ENCODE measurements at places on chromosomes 6 and 20.

DNA sequence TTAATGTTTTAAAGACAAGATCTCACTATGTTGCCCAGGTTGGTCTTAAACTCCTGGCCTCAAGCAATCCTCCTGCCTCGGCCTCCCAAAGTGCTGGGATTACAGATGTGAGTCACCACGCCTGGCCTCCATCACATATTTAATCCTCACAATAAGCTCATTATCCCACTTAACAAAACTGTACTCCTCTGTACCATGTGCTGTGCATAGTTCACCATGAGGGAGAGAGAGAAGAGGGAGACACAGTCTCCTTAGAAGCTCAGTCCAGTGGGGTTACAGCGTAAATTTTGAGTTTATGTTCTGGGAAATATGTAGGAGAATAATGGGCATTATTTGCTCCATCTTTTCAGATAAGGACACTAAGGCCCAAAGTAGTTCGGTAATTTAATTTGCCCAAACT is 7.9 kb upstream of the CPNE5 start:
- DNase-seq: no peak

GRCh38 chr6:25998379-25998778 is 35.8 kb downstream of the TRIM38 start:
- no peak for DNase-seq

GRCh38 chr20:45368221-45368980 is 5.4 kb downstream of the SYS1 start:
- DNase-seq: no peak

- peak; percentile 38 for DNase-seq
Measured at GRCh38 chr6:1916334-1917070, 306.8 kb downstream of the FOXC1 start.

- peak; percentile 50 for DNase-seq
Measured at GRCh38 chr6:84976526-84977362, 212.3 kb upstream of the TBX18 start.

DNA sequence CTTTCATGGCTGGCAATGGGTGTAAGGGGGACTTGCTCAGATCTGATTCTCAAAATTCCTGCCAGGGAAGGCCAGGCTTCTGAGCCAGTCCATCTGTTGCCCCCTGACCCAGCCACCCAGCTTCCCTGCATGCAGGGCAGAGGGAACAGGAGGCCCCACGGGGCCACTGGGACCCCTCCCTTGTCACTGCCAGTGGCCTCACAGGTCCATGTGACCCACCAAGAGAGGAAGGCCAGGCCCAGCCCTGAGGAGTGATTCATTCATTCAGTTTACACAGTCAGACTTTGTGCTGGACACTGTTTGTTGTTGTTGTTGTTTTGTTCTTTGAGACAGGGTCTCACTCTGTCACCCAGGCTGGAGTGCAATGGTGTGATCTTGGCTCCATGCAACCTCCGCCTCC is 39.5 kb downstream of the UBE2V1 start:
- no peak for DNase-seq

DNA sequence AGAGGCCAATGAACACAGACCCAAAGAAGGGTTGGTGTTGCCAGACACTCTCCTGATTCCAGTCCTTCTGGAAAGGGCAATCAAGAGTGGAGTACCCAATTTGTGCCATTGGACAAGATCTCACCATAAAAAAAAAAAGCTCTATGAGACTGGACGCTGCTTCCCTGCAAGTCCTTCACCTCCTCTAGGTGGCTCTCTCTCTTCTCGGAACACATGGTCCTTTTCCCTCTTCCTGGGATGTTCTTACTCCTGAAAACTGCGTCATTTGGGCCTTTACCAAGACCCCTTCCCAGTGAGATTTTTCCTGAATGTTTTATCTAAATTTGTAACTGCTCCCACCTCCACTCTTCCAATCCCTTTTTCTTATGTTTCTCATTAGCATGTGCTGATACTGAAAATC is 280.8 kb downstream of the FOXA2 start:
- DNase-seq: no peak

GRCh38 chr6:5501837-5502236 is 240.5 kb downstream of the FARS2 start:
- no peak for DNase-seq

- DNase-seq: no peak
Measured at GRCh38 chr6:109284675-109285074, 97.6 kb downstream of the CD164 start.

GRCh38 chr20:35773154-35773751 is 1.4 kb downstream of the PHF20 start:
- no peak for DNase-seq

GRCh38 chr20:1370548-1371110 is 22.2 kb downstream of the FKBP1A start:
- no peak for DNase-seq

- DNase-seq: no peak
Measured at GRCh38 chr6:105526225-105526872, 123.5 kb upstream of the PREP start.

- no peak for DNase-seq
Measured at GRCh38 chr20:45254383-45255262, at the start of gene SLPI. TSS of gene SLPI (minus strand) at chr20:45254564. CDS start at chr20:45254543, 21 bp downstream.

GRCh38 chr20:38073307-38074071 is 39.9 kb downstream of the RPRD1B start:
- DNase-seq: peak; percentile 66

- peak; percentile 10 for DNase-seq
Measured at GRCh38 chr6:14396826-14397517, 279.4 kb downstream of the CD83 start.

- DNase-seq: no peak
Measured at GRCh38 chr6:139584599-139584998, 210.2 kb upstream of the CITED2 start.

- DNase-seq: no peak
Measured at GRCh38 chr6:116666869-116667268, 1.7 kb downstream of the ZUP1 start.

DNA sequence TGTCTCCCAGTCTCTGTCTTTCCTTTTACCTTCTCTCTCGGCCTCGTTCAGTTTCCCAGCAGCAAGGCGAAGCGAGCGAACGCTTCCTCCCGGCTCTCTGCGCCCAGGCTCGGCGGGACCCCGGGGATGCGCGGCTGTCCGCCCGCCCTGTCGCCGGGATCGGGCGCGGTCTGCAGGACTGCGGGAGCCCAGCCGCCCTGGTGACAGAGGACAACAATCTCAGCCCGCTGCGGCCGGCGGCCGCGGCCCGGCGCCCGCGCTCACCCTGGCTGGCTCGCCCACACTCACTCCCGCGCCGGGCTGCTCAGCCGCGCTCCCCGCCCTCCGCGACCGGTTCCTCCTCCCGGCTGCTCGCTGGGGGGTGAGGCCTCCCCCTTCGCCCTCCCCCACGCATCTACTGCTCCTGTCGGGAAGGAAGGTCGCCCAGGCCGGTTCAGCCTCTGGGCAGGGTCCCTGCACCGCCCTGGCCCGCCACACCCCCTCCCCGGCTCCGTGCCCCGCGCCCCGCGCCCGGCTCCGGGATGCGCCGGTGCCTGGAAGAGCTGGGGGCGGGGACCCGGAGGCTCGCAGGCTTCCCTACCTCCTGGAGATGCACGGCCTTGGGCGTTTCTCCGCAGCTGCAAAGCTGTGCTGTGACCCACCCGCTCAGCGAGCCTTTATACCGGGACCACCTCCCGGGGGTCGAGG is 410 bp downstream of the SYNE1 start:
- no peak for DNase-seq

- no peak for DNase-seq
Measured at GRCh38 chr6:111872401-111873177, 663 bp downstream of the FYN start.

DNA sequence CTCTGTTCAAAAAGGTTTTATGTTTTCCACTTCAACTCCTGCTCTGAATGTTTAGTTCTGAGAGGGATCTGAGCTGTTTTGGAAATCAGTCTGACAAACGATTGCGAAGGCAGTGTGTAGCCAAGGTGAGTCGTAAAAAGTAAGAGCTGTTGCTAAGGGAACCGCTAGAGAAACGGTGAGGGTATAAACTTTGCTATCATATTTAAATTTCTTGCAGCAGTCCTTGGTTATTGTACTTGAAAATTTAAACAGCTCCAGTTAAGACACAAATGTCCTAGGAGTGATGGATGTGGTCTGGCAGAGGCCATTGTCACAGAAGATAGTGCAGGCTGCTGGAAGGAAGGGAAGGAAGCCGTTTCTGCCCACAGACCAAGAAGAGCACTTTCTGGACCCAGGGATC is 64.9 kb upstream of the CITED2 start:
- DNase-seq: no peak

DNA sequence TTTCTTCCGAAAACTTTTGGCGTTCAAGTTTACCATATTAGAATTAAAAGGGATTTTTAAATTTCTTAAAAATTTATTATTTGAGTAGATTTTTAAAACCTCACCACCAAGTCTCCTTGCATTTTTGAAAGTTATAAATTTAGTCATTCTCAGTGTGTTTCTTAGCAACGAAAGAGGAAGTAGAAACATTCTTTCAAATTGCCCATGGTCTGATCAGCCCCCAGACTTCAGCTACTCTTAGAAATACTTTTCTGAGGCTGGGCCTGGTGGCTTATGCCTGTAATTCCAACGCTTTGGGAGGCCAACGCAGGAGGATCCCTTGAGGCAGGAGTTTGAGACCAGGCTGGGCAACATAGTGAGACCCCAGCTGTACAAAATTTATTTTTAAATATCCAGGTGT is 15.1 kb upstream of the RTF2 start:
- no peak for DNase-seq

DNA sequence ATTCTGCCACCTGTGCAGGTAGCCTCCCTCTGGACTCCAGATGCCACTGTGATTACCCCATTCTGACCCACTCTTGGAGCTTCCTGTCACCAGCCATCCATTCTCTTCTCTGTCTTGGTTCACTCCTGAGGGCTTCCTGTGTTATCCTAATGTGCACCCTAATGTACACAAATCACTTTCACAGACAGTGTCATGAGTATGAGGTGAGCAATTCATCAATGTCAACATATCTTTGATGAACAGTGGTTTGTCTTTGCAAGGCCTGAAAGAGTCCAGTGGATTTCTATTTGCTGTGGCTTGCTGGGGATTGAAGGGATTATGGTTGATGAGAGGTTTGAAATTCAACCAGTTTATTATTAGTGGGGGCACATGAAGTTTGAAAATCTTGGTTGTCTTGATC is 63.8 kb upstream of the EEF1E1 start:
- no peak for DNase-seq

GRCh38 chr6:48419992-48420391 is 309.0 kb upstream of the PTCHD4 start:
- no peak for DNase-seq

DNA sequence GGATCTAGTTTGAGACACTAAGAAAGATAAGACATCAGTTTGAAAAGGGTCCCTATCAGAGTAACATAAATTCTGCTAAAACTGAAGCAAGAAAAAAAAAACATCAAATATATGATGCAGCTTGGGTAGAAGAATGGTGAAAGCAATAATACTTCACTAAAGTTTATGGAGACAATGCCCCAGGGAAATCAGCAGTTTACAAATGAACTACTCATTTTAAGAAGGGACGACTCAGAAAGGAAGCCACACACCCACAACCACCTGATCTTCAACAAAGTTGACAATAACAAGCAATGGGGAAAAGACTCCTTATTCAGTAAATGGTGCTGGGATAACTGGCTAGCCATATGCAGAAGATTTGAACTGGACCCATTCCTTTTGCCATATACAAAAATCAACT is 143.5 kb downstream of the TPBG start:
- no peak for DNase-seq

DNA sequence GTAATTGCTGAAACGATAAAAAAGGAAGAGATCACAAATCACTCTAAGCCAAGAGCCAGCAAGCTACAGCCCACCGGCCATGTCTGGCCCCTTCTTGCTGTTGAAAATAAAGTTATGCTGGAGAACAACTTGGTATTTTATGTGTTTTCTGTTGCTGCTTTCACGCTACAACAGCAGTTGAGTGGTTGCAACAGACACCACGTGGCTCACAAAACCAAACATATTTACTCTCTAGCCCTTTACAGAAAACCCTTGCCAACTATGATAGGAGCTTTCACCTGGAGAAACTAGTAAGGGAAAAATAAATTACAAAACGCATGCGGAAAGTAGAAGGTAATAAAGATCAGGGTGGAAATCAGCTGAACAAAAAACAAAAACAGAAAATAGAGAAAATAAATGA is 41.1 kb upstream of the SLCO4A1 start:
- DNase-seq: no peak

DNA sequence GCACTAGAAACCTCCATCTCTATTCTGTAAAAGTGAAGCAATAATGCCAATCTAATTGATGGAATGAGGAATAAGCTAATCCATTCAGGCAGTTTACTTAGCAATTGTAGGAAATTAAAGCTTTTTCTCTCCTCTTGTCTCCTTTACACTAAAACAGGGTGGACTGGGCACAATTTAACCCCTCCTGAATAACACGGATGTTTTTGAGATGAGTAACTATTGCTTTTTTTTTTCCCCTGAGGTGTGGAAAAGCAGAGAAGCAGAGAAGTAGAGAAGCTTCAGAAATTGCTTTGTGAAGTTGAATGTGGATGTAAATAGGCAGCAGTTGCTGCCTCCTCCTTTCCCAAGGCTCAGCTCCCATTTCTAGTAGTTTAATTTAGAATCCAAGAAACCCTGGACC is 40.0 kb upstream of the GCNT2 start:
- DNase-seq: no peak

DNA sequence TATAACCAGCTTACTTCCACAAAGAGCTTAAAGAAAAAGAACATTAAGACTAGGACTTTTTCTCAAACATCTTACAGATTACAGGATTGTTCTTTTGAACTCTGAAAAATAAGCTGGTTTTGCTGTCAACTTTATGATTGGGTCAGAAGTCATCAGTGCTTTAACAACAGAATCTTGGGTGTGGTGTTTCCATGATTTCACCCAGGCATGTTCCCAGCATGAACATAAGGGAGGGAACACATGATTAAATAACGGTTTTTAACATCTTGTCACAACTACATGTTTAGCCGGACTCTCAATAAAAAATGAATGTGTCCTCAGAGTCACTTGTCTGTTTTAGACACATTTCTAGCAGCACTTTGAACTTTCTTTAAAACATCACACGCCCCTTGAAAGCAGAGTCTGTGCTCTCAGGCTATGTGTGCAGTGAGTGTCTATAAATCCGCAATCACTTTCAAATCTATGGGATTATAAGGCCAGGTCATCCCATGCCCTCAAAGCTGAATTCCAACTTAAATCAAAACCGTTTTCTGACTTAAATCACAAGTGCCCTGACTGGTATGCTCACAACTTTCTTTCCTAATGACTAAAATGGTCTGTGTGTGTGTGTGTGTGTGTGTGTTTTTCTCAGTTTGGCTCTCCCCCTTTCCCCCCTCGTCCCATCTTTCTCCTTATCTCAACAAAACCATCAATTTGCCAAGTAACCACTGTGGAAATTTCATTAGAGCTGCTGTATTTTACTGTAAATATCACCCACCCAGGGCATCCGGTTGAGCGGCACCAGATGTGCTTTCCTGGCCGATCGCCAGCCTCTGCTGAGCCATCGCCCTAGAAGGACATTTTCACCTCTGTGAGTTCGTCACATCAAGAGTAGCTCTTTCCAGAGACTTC is 216.8 kb upstream of the DTNBP1 start:
- peak; percentile 94 for DNase-seq

- no peak for DNase-seq
Measured at GRCh38 chr6:11804135-11804534, 25.5 kb upstream of the ADTRP start.

GRCh38 chr6:45990162-45990561 is 25.5 kb downstream of the CLIC5 start:
- no peak for DNase-seq

- no peak for DNase-seq
Measured at GRCh38 chr6:153591159-153591558, 447.9 kb upstream of the OPRM1 start.
